M059J (cell line): ENCODE measurements at places on chromosomes 11 and 22.

DNA sequence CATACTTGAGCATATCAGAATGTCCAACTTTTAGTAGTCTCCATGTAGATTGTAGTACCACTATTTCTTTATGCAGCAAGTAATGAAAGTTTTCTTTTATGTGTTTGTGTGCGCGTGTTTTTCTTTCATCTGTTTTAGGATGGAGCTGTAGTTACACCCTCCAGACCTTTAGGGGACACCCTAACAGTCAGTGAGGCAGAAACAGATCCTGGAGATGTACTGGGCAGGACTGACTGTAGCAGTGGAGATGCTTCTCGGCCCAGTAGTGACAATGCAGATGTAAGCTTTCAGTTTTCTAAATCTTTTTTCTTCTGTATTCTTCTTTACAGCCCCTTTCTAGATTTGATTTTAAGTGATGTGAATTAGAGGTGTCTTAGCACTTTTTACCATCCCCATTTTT, 79.9 kb upstream of the GRIK4 start:
- peak; percentile 83 for DNase-seq

GRCh38 chr11:131682373-131683015, 312.1 kb downstream of the NTM start:
- DNase-seq = no peak

- no peak for DNase-seq
Observed at GRCh38 chr22:31162015-31162765, 2.2 kb downstream of the RNF185 start.

GRCh38 chr11:71452199-71453036, 585 bp upstream of the NADSYN1 start:
- DNase-seq = peak; percentile 12

DNA sequence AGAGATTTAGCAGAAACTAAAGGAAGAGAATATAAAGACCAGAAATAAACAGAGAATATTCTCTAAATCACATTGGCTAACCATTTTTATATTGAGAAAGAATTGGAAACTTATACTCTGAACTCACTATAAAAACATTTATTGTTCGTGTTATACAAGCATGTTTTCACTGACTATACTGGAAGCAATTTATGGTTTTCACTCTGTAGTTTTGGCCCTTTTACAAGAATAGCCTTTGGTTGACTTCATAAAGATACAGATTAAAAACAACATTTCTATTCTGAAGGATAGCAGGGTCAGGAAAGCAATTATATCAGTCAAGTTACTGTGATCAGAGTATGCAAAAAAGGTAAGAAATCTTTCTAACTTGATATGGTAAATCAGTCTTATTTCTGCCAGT, 965.7 kb upstream of the FAT3 start:
- DNase-seq = no peak

GRCh38 chr11:77287136-77287535, 14.3 kb downstream of the GDPD4 start:
- no peak for DNase-seq
